Activated naive CD8-positive, alpha-beta T cell treated with anti-CD3 and anti-CD28 coated beads, Interleukin-2, amount 50 U/mL, for 24 hours (primary cell): ENCODE measurements at places on chromosomes 3 and 15.

DNA sequence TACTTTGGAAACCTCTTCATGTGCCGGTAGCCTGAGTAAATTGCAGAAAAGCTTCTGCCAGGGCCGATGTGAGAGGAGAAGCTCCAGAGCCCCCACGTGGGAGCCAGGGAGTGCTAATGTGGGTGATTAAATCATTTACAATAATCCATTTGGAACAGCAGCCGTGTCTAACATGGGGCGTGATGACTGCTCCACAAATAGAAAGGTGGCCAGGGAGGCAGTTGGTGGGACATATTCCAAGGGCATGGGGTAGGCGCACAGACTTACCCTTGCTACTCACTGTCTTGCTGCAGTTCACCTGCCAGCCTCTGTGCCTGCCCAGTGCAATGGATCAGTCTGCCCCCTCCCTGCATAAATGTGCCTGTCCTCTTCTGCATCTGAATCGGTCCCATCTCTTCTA is 39.3 kb upstream of the INSYN1 start:
- H3K27ac ChIP-seq = no peak overlapping the region
- H3K4me3 ChIP-seq = no peak overlapping the region
- H3K36me3 ChIP-seq = no peaks in the 10 kb centered on the region
- peaks cover 5% of the 10 kb centered on the region for H3K27me3 ChIP-seq

DNA sequence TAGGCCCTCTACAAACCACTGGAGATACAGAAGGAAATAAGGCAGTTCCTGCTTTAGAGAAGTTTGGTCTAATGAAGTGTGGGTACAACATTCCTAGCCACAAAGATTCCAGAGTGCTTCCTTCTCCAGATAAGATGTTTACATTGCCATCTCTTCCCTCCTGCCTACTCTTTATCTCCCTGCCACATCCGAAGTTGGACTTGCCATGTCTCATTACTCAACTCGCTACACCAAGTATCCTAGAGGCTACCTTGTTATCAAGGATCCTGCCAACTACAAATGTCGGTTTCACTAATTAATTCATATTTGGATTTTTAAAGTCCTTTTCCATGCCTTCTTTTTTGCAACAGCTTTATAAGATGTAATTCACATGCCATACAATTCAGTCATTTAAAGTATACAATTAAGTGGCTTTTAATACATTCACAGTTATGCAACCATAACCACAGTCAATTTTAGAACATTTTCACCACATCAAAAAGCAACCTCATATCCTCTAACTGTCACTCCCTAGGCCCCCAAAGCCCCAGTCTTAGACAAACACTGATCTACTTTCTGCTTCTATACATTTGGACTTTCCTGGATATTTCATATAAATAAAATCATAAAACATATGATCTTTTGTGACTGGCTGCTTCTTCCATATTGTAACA is 53.7 kb upstream of the CSTA start:
- H3K36me3 ChIP-seq = no peaks in the 10 kb centered on the region
- H3K27ac ChIP-seq = no peak overlapping the region
- H3K27me3 ChIP-seq = no peaks in the 10 kb centered on the region
- H3K4me3 ChIP-seq = no peak overlapping the region
- DNase-seq = no peak

DNA sequence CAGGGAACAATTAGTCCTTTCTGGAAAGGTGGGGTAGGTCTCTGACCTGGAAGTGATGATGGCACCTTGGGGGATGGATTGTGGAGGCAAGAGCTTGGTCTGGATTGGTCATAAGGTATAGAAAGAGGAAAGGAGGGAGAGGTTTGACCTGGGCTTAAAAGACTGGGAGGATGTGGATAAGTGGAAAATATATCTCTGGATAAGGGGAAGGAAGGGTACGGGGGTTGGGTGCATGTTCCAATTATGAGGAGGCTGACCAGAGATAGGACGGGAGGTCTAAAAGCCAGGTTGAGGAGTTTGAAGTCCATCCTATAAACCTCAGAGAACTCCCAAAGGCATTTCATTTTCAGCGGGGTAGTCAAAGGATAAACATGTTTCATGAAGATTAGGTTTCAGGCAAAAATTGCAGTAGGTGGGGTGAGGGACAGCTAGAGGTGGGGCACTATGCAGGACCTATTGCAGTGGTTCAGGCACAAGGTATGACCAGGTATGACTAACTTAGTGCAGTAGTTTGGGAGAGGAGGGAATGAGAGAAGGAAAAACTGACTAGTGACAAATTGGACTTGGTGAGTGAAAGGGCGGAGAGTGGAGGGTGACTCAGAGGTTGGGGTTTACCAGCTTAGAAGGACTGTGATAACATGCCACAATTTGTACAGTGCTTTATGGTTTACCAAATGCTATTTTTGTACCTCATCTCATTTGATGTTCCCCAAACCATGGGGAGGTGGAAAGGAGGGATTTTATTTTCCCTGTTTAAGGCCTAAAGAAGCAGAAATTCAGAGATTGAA is 10.7 kb downstream of the PDE8A start:
- DNase-seq = peak; percentile 47
- peaks cover 66% of the 10 kb centered on the region for H3K4me1 ChIP-seq

DNA sequence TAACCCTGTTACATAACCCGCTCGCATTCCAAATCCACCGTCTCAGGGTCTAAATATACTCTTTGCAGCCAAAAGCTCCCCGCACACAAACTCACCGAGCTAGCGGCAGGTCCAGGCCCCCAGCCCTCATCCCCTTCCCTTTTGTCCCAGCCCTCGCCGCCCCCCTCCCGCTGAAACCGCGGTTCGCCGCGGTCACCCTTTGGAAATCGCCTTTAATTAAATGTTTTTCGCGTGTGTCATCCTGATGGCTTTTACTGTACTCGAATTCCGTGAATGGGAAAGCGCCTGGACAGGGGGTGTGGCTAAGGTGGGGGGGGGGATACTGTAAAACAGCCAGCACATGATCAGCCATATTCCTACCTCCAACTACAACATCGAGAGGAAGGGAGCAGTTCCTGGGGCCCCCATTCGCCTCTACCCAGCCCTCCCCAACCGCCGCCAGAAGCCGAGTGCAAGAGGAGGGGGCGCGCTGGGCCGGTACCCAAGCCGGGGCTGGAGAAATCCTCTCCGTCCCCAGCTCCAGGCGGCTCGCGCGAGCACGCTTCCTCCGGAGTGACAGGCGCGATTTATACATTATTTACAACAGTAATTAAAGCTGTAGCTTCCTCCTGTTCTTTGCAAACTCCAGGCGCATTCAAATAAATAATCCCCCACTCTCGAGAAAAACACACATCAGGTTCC is 1.7 kb downstream of the RORA start:
- no peak for DNase-seq
- H3K4me1 ChIP-seq = peaks cover 4% of the 10 kb centered on the region
- peaks cover 58% of the 10 kb centered on the region for H3K27me3 ChIP-seq
- peak overlapping the region; percentile 37 for H3K4me3 ChIP-seq
